ENCODE measurements at places on chromosomes 1 and 21. TPM values are rescaled to one million over a fixed set of nuclear protein-coding genes. Genes with fewer than 3 reads are reported as not detected.

LCE2B gene
- not detected for polyA plus RNA-seq

WNT3A gene
- not detected for polyA plus RNA-seq

UBXN10 gene
- not detected for polyA plus RNA-seq

OLFM3 gene
- not detected for polyA plus RNA-seq

SLAMF7 gene
- not detected for polyA plus RNA-seq

LCE1C gene
- polyA plus RNA-seq, result not detected

PDE4B gene
- polyA plus RNA-seq, result 5.8 TPM

Measured in IMR-90 (cell line).